Right lung (tissue), 10 donors: ENCODE measurements at places on chromosomes 11 and 22.

DNA sequence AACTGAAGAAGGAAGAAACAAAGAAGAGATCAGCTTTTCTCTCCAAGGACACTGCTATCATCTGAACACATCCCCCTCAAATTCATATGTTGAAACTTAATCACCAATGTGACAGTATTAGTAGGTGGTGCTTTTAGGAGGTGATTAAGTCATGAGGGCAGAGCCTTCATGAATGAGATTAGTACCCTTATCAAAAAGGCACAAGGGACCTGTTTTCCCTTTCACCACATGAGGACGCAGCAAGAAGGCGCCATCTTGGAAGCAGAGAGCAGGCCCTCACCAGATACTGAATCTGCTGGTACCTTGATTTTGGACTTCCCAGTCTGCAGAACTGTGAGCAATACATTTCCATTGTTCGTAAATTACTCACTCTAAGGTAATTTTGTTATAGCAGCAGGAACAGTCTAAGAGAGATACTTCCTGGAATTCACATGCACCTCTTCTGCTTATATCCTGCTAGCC, 20.9 kb upstream of the CREB3L1 start:
- no peak for DNase-seq

- no peak for DNase-seq
Observed at GRCh38 chr11:34941688-34942087, 25.3 kb downstream of the PDHX start.

GRCh38 chr11:105357764-105358163, 218.2 kb upstream of the CARD18 start:
- no peak for DNase-seq

- DNase-seq, result no peak
Observed at GRCh38 chr11:45920531-45921477, 1.7 kb upstream of the LARGE2 start.

DNA sequence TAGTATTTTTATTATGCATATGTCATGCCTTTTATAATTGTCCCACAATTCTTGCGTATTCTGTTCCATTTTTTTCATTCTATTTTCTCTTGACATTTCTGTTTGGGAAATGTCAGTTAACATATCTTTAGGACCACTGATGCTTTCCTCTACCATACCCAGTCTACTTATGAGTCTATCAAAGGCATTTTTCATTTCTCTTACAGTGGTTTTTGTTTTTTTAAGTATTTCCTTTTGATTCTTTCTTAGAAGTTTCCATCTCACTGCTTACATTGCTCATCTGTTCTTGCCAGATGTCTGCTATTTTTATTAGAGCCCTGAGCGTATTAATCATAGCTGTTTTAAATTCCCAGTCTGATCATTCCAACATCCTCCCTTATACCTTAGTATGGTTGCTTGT, 29.3 kb upstream of the OR8B8 start:
- no peak for DNase-seq

DNA sequence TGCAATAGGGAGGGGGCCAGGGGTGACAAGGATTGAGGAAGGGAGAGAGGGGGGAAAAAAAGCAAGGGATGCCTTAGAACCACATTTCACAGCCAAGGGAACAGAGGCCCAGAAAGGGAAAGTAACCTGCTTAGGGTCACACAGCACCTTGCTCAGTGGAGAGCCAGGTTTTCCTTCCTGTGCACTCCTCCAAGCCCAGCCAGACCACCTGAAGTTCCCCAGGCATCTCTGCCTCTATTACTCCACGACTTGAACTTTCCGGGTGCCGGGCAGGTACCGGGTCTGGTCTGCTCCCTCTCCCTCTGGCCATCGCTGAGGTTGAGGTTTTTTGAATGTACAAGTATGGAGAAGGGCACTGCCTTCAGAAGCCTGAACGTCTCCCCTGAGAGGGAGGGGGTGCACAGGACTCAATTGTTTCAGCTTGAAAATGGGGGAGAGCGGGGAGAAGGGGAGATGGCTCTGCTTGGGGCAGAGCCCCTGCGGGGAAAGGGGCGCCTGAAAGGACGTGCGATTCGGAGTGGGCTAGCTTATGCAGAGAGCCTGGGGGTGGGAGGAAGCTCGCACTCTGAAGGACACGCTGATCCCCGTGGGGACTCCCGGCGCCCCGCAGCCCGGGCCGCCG, 516 bp upstream of the SERPINH1 start:
- DNase-seq, result no peak

- no peak for DNase-seq
Observed at GRCh38 chr11:128210148-128210940, 377.0 kb downstream of the ETS1 start.

DNA sequence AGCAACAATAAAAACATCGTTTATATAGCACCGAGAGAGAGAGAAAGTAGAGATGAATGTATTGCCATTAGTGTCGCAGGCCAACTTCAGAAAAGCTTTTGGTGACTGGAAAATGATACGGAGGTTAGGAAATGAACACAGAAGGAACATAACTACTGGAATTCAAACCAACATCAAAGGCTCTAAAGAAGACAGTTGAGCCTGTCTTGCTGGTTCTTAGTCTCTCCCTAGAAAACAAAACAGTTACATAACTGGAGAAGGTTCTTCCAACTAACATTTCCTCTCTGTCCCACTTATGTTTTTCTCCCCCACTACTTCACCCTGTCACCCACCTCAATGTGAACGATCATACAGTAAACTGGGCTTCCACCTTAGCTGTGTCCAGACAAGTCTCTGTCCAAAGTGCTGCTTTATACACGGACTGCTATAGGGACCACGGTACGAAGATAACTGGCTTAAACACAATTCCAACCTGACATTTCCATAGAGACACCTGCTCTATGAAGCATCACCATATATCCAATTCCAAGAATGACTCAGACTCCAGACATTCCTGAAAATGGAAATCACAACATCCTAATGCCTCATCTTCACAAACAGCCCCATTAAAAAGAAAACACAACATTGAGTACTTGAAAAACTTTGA, 85.2 kb upstream of the ARHGAP32 start:
- DNase-seq, result no peak

GRCh38 chr22:44336962-44337677, 24.4 kb upstream of the SHISAL1 start:
- DNase-seq, result no peak

GRCh38 chr22:28801845-28802594, 1.7 kb upstream of the XBP1 start:
- no peak for DNase-seq

DNA sequence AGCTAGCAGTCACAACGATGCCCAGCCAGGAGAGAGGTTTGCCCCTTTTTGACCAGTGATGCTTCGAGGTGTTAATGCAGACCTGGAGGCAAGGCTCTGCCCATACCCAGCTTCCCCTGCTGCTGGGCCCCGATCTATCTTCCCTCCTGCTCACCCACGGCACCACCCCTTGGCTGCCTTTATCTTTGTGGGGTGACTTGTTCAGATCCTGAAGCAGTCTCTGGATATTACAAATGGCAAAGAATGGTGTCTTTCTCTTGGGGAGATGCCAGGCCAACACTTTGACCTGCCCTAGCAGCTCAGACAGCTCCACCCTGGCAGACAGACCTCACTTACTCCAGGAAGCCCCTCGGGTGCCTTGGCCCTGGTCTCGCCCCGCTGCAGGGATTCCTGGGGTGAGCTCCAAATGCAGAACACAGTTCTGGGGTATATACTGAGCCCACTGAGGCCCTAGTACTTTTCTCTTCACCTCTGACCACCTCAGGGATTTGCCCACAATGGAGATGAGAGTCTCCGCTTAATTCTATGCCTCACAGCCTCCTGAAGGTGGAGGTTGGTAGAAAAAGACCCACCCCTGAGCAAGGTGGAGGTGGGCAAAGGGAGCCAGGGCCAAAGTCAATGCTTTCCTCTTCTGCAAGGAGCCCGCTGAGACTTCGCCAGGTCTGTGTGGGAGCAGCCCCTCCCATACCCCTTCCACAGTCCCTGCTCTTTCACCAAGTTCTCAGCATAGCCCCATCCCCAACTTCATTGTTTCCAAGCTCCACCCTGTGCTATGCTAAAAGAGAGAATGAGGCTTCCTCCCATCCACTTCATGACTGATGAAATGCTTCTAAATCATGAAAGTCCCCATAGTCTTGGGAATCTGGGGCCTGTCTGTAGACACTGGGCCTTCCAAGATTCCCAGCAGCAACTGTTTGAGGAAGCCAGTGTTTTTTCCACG, 11.1 kb upstream of the ST3GAL4 start:
- no peak for DNase-seq

DNA sequence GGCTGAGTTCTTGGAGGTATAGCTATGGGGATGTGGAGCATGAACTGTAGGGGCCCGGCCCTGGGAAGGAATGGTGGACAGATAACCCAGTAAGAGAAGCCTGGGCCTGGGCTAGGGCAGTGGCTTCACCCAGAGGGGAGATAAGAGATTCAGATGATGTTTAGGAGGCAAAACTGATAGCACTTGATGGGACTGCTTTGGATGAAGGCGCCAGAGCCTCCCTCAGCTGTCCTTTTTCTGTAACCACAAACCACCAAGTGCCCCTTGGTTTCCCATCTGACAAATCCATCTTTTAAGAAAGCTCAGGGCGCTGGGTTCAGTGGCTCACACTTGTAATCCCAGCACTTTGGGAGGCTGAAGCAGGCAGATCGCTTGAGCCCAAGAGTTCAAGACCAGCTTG, 23.4 kb downstream of the RELT start:
- no peak for DNase-seq

- DNase-seq, result no peak
Observed at GRCh38 chr11:26944866-26945664, 48.8 kb upstream of the FIBIN start.

- peak; percentile 89 for DNase-seq
Observed at GRCh38 chr11:130449996-130450769, 1.7 kb downstream of the ADAMTS15 start.

DNA sequence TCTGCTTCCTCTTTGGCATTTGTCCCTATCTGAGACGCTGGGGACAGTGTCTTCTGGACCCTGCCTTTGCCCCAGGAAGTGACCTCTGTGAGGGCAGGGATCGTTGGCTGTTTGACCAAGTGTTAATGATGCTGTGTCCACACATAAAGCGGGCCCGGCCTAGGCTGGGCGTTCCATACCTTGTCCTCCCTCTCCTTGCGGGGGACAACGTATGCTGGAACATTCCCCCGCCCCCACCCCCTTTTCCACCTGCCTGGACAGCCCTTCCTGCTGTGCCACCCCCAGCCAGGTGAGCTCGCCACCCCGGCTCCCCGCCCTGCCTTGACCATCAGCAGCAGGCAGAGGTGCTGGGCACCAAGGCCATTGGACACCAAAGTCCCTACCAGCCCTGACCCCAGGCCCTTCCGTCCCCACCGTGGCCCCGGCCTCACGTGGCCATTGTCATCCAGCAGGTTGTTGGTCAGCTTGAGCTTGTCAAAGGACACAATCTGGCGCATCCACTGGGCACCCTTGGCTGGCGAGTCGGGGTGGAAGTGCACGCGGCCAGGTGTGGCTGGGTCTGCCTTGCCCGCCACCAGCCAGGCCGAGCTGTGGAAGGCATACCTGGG, 4.1 kb upstream of the NUDT8 start:
- no peak for DNase-seq

- no peak for DNase-seq
Observed at GRCh38 chr22:45867906-45868555, 108.9 kb downstream of the WNT7B start.

DNA sequence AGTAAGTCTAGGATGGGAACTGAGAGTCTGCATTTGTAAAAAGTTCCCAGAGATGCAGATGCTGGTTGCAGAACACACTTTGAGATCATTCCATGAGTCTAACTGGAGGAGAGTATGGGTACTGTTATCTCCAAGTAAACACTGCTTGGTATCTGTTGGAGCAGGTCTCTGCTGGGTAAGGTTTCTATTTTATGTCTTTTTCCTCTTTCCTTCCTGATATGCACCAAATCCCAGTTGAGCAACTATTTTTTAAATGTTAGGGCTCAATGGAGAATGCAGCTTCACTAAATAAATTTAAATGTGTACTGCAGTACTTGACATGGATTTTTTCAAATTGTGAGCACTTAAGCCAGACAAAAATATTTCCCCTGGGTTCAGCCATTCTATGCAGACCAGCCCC, 48.5 kb downstream of the BDNF start:
- no peak for DNase-seq

DNA sequence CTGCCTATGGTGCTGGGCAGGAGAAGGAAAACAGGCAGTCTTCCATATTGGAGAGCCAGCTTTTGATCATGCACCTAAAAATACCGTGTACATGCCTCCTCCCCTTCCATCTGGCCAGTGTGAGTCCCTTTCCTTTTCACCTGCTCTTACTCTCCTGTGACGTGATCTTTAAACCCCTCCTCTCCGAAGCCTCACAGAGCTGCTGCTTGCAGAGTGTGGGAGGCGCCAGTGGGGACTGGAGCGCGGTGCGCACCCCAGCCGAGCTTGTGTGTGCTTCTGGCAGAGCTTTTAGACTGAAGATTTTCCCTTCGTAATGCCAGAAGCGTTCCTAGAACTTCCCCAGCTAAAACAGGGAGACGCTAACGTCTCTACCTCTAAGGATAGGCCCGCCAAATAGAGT, 29.8 kb downstream of the MUC6 start:
- DNase-seq, result no peak
